ENCODE measurements at places on chromosomes 5 and 9.
A peak's percentile ranks its signal among the peaks of the same experiment; 100 is the strongest.

DNA sequence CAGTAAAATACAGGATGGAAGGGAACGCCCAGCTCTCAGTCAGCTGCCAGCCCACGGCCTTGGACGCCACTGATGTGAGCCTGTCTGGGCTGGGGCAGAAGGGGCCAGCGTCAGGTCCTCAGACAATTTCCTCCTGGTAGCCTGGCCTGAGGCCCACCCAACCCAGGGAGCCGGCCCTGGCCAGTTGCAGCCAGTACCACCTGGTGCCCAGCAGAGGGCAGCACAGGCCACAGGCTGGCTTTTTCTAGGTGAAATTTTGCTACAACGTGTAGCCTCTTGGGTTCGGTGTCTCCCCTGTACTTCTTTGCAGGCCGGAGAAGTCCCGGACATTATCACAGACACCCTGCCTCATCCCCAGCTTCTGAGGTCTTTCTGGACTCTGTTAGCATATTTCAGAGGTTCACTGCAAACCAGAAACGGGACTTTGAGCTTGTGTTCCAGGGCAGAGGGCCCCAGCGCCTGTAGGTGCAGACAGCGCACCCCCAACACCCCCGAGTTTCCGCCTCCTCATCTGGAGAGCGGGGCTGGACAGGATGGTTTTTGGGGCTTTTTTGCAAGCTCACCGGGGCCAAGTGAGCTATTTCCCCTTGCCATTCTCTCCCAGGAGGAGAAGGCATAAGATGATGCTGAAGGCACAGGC, 45.9 kb upstream of the KCNMB1 start:
- peaks cover 4% of the 10 kb centered on the region for H3K27me3 ChIP-seq
- no peaks in the 10 kb centered on the region for H3K4me1 ChIP-seq
- peak; percentile 52 for DNase-seq

DNA sequence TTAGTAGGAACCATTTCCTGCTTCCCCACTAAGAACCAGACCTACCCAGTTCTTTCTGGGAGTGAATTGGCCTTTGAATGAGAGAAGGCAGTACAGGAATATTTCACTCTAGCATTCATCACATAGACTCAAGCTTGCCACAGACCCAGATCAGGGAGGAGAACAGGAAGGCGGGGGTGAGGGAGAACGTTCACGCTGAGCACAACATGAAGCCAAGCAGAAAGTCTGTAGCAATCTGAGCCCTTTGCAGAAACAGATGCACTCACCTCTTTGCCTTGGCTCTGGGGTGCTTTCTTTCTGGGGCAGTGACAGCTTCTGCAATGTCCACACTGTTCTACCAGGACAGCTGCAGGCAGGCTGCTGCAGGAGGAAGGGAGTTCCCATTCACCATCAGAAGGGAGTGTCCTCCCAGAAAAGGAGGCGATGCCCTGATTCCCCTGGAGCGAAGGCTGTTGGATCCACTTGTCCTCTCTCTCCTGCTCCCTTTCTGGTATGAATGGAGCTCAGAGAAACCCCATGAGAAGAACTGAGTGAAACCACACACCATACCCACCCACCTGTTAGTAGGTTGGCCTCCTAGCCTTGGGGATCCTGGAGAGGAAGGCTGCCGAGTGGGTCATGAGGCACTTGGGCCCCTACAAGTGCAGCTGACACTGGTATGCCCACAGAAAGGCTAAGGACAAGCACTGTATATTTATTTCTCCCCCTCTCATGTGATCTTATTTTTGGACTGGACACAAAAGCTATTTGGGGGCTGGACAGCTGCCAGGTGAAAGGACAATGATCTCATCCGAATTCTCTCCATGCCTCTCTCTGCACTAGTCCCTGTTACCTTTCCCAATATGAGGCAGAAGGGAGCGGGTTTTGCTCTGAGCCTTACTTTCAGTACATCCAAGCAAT, 11.7 kb upstream of the FGF1 start:
- no peaks in the 10 kb centered on the region for H3K4me1 ChIP-seq
- no peak overlapping the region for H3K27ac ChIP-seq
- no peaks in the 10 kb centered on the region for H3K36me3 ChIP-seq

- peaks cover 29% of the 10 kb centered on the region for H3K27me3 ChIP-seq
- H3K4me3 ChIP-seq, result no peak overlapping the region
- no peak overlapping the region for H3K27ac ChIP-seq
- no peaks in the 10 kb centered on the region for H3K36me3 ChIP-seq
These were observed 76.6 kb upstream of the XPA start for GRCh38 chr9:97773723-97774122.

DNA sequence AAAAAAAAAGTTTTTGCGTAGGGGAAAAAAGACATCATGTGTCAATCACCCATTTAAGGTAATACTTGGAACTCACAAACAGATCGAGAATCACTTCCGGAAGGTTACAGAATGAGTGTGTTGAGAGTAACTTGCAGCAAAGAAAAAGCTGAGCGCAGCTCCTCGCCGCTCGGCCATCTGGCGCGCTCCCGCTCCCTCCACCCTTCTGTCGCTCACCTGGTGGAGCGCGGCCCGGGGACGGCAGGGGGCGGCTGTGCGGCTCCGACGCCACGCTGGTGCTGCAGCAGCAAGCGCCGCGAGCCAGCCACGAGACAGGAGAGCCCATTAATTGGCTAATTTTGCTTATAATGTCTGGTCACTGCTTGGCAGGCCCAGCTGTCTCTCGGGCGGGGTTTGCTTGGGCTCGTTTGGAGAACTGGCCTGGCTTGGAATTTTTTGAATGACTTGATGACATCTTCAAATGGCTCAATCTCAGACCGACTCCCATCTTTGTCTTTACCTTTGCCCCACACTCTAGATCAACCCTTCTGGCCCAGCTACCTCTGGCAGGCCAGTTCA, 601.8 kb downstream of the CCDC171 start:
- H3K27me3 ChIP-seq, result peaks cover 5% of the 10 kb centered on the region
- H3K4me1 ChIP-seq, result peaks cover 5% of the 10 kb centered on the region
- DNase-seq, result peak; percentile 40
- no peak overlapping the region for H3K4me3 ChIP-seq
- H3K36me3 ChIP-seq, result no peaks in the 10 kb centered on the region
- no peak overlapping the region for H3K27ac ChIP-seq

DNA sequence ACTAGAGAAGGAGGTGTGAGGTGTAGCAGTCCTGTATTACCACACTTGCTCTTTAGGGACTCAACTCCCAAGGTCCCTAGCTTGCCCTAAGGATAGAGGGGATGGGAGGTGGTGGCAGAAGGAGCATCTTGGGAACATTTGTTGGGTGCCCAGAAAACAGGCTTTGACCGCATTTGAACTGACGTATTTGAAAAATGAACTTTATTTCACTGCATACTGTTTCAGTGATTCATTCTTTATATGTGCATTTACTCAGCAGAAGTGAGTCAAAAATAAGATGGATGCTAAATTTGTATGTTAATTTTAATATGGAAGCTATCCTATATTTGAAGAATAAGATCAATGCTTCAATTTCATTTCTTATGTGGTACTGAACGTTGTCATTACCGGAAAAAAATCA, 18.7 kb downstream of the DMRT3 start:
- no peaks in the 10 kb centered on the region for H3K4me1 ChIP-seq
- H3K27me3 ChIP-seq, result no peaks in the 10 kb centered on the region
- H3K36me3 ChIP-seq, result no peaks in the 10 kb centered on the region
- no peak overlapping the region for H3K4me3 ChIP-seq

DNA sequence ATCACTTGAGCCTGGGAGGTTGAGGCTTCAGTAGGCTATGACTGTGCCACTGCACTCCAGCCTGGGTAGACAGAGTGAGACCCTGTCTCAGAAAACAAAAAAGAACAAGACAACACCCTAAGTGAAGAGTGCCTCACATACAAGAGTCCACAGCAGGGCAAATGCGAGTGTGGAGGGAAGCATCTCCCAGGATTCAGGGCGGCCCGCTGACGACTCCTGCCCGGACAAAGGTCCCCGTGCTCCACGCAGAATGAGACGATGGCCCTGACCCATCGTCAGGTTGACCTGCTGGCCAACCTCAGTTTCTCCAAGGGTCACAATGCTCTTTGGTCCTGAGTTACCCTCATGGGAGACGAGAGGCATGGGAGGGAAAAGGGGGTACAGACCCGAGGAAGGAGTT, 18.3 kb downstream of the MRNIP start:
- H3K27ac ChIP-seq, result no peak overlapping the region
- H3K4me3 ChIP-seq, result no peak overlapping the region
- H3K4me1 ChIP-seq, result no peaks in the 10 kb centered on the region
- H3K27me3 ChIP-seq, result no peaks in the 10 kb centered on the region
- no peak for DNase-seq
